ENCODE measurements at places on chromosomes 11 and 22. TPM values are rescaled to one million over a fixed set of nuclear protein-coding genes. Genes with fewer than 3 reads are reported as not detected.

DNA sequence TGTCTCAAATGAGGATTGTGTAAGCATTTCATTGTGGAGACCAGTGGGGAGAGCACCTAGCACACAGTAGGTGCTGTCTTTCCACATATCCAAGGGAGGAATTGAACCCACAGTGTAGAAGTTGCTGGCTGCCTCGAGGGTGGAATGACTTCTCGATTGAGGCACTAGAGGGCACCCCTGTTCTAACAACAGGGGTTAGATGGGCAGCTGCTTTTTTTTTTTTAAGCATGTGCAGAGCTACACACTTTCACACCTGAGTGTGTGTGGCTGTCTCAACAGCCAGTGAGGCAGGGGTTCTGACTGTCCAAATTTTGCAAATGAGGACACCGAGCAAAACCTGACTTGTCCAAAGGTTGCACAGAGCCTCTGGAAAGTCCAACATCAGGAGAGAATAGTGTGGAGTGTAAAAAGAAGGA is 118.2 kb upstream of the CRYBB3 start:
- no peak overlapping the region for H3K27ac ChIP-seq
- H3K27me3 ChIP-seq: no peaks in the 10 kb centered on the region
- H3K36me3 ChIP-seq: no peaks in the 10 kb centered on the region
- DNase-seq: no peak

GRCh38 chr11:118530683-118531596 is at the start of gene TMEM25:
TMEM25 (plus strand) TSS chr11:118531192; CDS start chr11:118531802, 610 bp downstream.
- peak within 1 kb of the TSS; percentile 94 for H3K27ac ChIP-seq
- peaks cover 17% of the 10 kb centered on the region for H3K4me1 ChIP-seq
- H3K36me3 ChIP-seq: peaks cover 5% of the 10 kb centered on the region

Gene TMEM123
- total RNA-seq: 131 TPM

DNA sequence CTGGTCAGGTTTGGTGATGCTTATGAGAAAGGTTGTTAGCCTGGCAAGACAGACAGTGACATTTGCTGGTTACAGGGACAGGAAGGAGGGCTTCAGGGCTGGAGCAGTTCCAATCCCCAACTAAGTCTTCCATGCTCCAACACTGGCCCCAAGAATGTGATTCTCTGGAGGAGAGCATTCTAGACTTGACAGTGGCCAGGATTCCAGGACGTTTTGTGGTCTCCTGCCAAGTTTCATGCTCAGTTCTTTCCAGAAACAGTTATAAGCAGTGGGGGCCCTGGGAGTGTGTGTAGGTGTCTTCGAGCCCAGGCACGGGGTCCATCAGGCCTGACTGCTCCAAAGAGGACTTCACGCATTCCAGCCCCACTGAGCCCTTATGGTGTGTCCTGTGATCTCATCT is 8.9 kb upstream of the GRK3 start:
- no peak overlapping the region for H3K27ac ChIP-seq
- no peak overlapping the region for H3K4me3 ChIP-seq
- H3K27me3 ChIP-seq: peaks cover 9% of the 10 kb centered on the region
- no peak for DNase-seq

DNA sequence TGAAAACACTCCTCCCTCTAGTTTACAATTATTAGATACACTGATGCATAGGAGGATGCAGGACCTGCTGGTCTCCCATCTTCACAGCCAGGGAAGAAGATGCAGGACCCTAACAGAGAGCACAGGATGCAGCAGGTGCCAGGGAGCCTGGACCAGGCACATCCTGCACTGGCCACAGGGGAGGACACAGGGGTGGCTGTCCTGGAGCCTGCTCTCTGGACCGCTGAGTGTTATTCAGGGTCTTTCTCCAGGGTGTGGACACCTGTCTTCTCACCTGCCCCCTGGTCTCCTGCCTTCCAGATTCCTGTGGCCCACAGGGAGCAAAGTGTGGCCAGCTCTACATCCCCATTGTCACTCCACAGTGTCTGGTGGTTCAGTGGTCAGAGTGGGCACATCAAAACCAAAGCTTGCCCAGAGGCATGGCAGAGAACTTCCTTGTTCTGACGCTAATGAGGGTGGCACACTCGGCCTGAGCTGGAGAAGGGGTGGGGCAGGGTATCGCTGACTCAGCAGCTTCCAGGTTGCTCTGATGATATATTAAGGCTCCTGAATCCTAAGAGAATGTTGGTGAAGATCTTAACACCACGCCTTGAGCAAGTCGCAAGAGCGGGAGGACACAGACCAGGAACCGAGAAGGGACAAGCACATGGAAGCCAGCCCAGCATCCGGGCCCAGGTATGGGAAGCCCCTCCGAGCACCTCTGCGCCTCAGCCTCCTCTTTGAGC is at the start of gene APOBEC3A:
TSS of gene APOBEC3A (plus strand) at position 564 of the 725 bp plus-strand sequence. CDS start at position 647, 83 bp downstream.
- no peak within 1 kb of the TSS for H3K27ac ChIP-seq
- H3K4me3 ChIP-seq: no peak within 1 kb of the TSS
- peaks cover 3% of the 10 kb centered on the region for H3K27me3 ChIP-seq
- no peak for DNase-seq
- no peaks in the 10 kb centered on the region for H3K36me3 ChIP-seq

DNA sequence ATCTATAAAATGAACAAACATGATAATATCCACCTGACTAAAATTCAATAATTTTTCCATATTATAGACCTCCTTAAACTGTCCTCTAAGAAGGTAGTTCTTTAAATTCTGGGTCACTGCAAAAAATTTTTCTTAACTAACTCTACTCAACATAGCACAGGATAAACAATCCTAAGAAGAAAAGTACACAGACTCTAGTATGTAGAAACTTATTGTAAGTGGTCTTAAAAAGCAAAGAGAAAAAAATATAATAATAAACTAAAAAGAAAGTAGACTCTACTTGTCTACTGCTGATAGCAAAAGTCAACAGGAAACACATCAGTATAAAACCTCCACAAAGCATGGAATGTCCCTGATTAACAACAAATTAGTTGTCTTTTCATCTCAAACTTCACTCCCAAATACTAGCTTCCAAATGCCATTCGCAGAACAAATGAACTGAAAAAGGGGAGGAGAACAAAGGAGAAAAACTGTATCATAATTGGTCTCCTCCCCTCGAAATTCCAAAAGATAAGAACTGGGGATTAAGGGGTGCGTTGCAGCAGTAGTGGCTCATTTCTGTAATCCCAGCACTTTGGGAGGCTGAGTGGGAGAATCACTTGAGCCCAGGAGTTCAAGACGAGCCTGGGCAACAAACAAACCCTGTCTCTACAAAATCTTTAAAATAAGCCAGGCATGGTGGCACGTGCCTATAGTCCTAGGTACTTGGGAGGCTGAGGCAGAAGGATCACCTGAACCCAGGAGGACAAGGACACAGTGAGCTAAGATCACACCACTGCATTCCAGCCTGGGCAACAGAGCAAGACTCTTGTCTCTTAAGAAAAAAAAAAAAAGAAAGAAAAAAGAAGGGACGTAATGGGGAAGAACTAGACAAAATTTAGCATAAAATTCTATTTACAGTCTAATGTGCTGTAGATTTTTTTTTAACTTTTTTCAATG is 6.5 kb downstream of the FCHSD2 start:
- no peak overlapping the region for H3K4me3 ChIP-seq
- H3K27me3 ChIP-seq: no peaks in the 10 kb centered on the region
- H3K27ac ChIP-seq: no peak overlapping the region
- H3K4me1 ChIP-seq: peaks cover 18% of the 10 kb centered on the region
- no peak for DNase-seq
- peaks cover 21% of the 10 kb centered on the region for H3K36me3 ChIP-seq

DNA sequence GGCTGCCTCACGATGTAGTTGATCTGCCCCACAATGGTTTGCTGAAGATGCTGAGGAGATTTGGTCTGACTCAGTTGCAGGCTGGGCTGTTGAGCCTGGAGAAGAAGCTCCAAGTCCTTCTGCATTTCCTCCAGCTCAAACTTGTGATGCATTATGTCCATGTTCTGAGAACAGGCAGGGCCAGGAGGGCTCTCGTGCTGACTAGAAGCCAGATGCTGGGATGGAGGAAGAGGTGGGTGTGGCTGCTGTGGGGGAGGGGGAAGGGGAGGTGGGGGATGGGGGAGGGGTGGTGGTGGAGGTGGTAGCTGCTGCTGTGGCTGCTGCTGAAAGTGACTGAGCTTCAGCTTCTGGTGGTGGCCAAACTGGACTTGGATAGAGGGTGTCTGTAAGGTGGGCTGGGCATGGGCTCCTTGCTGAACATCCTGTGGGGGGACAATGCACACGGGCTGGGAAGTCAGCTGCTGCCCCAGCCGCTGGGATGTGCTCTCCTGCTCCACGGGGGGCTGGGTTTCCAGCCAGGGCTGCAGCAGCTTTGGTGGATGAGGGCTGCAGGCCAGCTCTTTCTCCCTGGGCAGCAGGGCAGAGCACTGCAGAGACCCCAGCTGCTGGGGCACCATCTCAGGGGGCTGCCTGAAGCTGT is 42.1 kb downstream of the TRIM66 start:
- H3K4me3 ChIP-seq: no peak overlapping the region
- no peak for DNase-seq
- peaks cover 7% of the 10 kb centered on the region for H3K4me1 ChIP-seq

Gene MYBPC3
- 1.8 TPM for total RNA-seq

Gene TMEM126A
- total RNA-seq: 22.7 TPM

Gene PIK3IP1
- 21.0 TPM for total RNA-seq

DNA sequence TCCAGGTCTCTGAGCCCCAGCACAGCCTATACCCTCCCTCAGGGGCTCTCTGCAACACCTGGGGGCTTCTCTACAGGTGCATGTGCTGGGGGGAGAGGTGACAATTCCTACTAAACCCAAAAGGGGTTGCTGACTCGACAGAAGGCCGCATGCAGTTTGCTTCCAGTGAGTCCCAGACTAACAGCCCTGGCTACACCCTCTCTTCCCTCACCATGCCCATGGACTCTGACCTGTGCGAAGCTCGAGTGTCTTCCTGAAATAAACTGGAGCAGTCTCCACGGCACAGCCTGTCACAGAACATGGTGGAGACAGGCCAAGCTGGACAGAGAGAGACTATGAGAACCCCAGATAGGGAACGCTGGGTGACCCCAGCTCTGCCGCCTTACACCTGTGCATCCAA is 16.6 kb downstream of the PLEKHA7 start:
- DNase-seq: no peak
- no peak overlapping the region for H3K4me3 ChIP-seq

Gene HTR3A
- 0.27 TPM for total RNA-seq

DNA sequence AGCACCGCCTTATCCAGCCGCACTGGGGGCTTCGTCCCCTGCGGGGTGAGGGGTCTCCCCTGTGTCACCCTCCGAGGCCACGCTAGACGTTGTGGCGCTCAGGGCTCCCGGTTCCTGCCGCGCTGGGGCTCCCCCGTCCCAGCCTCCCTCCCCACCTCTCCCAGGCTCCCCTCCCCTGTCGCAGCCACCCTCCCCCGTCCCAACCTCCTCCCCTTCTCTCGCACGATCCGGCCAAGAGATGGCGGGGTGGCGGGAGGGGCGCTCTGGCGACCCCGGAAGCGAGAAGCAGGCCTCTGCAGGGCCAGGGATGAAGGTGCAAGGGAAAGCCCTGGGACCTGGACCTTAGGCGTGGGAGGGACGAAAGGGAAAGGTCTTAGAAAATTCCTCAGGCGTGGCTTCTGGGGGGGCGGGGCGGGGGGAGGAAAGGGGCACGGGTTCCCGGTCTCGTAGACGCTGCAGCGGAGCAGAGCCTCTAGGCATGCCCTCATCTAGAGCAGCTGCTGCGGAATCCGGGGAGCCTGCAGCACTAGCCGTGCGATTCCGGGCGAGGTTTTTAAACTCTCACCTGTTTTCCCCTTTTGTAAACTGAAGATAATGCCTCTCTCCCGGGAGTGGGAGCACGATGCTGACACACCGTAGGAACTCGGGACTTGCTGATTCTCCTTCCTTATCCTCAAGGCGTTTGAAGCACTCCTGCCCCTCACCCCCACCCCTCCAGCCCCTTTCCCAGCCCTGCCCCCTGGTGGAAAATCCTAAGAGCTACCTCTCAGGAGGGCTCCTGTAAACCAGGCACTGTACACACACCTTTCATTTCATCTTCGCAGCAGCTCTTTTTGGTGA is 14.4 kb downstream of the KCNJ5 start:
- no peak for DNase-seq
- H3K27me3 ChIP-seq: peaks cover 75% of the 10 kb centered on the region
- peaks cover 24% of the 10 kb centered on the region for H3K4me1 ChIP-seq
- H3K27ac ChIP-seq: no peak overlapping the region
- H3K4me3 ChIP-seq: peak overlapping the region; percentile 78
- H3K36me3 ChIP-seq: no peaks in the 10 kb centered on the region

DNA sequence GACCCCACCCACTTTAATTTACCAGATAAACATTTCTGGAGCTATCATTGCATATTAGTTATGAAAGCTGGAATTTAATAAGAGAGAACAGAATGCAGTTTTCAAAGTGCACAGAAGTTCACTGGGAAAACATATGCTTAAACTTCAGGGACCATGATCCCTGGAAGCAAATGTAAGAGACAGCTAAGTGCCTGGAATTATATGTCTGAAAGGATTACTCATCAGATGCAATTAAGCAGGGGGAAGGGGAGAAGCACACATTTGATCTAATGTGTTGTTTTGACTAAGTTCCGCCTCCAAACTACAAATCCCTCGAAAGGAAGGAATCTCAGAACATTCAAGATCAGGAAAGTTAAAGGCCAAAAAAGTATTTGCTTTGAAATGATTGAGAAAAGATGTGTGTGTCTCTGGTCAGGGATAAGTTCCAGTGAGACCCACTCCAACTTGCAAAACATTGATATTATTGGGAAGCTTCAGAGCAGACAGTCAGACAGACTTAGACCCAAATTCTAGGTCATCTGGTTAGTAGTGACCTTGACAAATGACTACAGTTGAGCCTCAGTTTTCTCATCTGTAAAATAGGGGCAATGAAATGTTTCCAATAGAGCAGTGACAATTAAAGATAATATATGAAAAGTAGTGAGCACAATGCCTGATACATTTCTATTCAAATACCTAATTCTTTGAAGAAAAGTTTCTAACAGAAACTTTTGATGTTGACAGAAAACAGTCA is 147.6 kb downstream of the ME3 start:
- H3K4me1 ChIP-seq: peaks cover 19% of the 10 kb centered on the region
- no peak overlapping the region for H3K4me3 ChIP-seq
- peaks cover 6% of the 10 kb centered on the region for H3K27me3 ChIP-seq
- DNase-seq: no peak
- peaks cover 4% of the 10 kb centered on the region for H3K36me3 ChIP-seq

Gene DMC1
- total RNA-seq: 2.5 TPM

DNA sequence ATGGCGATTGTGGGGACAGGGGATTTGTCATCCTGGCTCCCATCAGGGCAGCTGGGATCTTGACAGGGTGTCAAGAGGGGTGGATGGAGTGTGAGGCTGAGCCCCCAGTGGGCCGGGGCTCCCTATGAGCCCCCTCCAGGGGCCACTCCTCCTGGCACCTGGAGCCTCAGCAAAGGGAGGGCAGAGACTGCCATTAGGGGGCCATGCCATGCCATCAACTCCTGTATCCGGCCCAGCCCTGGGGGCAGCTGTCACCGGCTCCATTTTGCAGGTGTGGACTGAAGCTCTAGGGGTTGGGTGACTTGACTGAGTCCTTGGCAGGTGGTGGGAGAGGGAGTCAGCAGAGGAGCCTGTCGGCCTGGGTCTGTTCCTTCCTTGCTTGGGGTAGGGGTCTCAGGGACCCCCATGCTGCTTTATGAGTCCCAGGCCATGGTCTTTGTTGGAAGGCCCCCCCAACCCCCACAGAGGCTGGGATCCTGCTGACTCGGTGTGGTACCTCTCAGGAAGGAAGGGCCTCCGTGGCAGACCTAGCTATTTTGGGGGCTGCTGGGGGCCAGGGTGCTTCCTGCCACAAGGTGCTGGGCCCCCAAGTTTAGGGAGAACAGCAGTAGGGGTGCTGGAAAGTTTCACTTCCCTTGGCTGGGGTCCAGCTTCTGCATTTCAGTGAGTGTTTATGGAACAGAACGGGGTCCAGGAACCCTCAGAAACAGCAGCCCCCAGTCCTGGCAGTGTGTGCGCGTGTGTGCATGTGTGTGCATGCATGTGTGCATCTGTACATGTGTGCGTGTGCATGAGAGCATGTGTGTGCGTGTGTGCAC is 1.5 kb downstream of the ACY3 start:
- peaks cover 13% of the 10 kb centered on the region for H3K4me1 ChIP-seq
- no peaks in the 10 kb centered on the region for H3K36me3 ChIP-seq
- no peak for DNase-seq
- peaks cover 3% of the 10 kb centered on the region for H3K27me3 ChIP-seq
- H3K4me3 ChIP-seq: no peak overlapping the region

Measured in type B pancreatic cell (in vitro differentiated cells).